ENCODE measurements at places on chromosomes 3 and 15.
A peak's percentile ranks its signal among the peaks of the same experiment; 100 is the strongest.

DNA sequence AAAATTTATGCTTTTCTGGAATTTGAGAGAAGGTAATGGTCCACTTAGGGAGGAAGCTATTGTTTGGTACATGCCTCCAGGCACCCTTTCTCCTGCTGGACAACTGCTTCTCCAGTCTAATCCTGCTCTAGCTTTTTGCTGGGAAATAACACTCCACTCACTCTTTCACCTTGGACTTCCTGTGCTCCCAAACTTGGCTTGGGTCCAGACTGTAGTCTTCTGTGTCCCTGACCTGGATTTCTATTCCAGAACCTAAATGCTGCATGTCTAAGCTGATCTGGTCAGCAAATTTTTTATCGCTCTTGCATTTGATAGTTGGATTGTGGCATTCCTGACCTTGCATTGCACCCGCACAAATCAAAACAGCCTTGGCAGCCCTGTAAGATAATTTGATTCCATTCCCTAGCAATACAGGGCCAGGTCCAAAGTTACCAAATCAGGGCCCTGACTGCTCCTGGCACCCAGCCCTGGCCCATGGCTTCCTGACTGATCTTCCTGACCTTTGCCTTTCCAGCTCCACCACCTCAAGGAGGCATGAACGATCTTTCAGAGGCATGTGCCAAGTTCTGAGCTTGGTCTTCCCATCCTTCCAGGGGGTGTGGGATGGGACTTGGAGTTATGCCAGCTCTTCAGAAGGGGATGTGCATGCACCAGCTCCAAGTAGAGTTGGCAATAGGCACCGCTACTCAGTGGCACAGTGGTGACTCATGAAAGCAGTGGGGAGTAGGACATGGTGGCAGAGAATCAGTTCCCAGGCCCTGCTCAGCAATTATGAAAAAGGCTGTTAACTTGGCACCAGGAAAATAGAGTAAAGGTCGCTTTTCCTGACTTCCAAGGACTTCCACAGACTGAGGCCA is 43.9 kb upstream of the GOLGA8J start:
- DNase-seq, result no peak

DNA sequence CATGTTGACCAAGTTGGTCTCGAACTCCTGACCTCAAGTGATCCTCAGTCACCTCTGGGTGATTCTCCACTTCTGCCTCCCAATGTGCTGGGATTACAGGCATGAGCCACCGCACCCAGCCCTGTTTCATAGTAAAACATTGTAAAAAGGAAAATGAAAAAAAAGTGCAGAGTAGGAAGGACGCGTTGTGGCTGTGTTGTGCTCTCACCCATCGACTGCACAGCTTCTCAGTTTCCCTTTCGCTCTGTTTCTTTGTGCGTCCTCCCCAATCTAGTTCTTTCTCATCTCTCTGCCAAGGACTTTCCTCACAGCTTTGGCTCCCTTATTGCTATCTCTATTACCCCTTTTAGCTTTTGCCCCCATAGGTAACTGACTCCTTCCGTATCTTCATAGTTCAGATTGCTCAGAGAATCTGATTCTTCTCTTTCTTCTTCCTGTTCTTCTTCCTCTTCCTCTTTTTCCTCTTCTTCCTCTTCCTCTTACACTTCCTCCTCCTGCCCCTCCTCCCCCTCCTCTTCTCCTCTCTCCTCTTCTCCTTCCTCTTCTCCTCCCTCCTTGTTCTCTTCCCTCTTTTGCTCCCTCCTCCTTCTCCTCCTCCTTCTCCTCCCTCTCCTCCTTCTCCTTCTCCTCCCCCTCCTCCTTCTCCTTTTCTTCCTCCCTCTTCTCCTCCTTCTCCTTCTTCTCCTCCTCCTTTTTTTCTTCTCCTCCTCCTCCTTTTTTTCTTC is 81.1 kb upstream of the VGLL4 start:
- DNase-seq, result no peak

DNA sequence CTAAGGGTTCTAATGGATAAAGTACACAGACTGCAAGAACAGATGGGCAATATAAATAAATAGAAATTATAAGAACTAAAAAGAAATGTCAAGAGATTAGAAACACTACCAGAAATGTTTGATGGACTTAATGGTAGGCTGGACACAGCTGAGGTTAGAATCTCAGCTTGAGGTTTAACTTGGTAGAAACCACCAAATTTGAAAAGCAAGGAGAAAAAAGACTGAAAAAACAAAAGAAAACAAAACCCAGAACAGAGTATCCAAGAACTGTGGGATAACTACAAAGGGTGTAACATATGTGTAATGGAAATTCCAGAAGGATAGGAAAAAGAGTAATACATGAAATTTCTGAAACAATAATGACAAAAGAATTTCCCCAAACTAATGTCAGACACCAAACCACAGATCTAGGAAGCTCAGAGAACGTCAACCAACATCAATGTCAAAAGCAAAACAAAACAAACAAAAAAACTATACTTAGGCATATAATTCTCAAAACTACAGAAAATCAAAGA is 35.0 kb downstream of the RFX7 start:
- no peak for DNase-seq

GRCh38 chr3:117964814-117965213 is 1069.8 kb downstream of the IGSF11 start:
- no peak for DNase-seq

- no peak for DNase-seq
Measured at GRCh38 chr3:103437883-103438282, 1003.1 kb downstream of the ZPLD1 start.

DNA sequence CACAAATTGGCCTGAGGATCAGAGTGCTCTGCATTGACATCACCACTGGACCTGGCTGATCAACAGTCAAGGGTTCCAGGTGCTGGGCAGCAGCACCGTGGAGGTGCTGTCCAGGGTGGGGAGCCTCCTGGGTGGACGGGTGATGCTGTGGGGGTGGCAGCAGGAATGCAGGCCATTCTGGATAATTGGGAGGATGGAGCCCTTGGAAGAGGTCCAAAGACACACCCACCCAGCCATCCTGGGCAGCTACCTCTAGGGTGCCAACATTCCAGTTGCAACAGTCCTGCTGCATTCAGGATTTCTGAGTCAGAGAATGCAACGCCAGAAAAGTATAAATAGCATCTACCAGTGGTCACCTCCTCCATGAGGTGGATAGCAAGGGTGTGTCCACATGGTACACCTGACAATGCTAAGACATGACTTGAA is 26.8 kb downstream of the STARD5 start:
- DNase-seq, result no peak

DNA sequence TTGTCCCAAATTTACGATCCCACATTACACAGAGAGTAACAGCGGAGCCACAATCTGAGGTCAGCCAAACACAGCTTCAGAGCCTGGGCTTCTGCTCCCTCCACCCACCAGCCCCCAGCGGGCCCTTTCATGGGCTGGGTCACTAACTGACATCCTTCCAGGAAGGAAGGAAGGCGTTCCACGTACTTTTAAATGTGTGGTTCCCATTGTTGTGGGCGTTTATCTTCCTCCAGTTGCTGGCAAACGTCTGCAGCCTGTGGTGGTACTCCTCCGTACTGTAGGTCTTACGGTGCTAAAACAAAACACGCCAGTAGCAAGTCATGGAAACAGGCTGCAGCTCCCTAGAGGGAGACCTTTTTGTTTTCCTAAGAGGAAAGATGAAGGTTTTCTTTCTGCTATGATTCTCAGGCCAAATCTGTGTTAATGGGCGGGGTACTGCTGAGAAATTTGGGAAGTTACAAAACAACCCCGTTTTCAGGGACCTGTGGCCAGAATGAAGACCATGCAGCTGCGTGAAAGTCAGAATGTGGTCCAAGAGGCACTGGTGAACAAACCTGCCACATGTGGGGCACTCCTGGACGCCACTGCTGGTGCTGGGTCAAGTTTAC is 7.6 kb downstream of the CTSH start:
- no peak for DNase-seq

GRCh38 chr3:39372833-39373232 is 10.3 kb upstream of the SLC25A38 start:
- DNase-seq, result no peak

DNA sequence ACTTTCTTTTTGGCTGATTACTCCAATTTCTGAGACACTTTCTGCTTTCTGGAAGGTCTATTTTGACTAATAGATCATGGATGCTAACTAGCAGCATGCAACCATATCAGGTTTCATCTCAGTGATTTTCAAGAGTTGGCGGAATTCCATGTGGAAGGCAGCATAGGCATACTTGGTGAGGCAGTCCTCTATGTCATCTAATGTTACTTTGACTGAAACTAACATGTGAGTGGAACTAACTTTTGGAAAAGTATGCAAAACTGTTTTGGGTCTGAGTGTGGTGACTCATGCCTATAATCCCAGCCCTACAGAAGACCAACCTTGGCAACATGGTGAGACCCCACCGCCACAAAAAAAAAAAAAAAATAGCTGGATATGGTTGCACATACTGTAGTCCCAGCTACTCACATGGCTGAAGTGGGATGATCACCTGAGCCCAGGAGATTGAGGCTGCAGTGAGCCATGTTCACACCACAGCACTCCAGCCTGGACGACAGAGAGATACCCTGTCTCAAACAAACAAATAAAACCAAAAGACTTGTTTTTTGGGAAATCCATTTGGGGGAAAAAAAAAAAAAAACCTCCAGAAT is 1033.7 kb downstream of the ROBO1 start:
- DNase-seq, result peak; percentile 22

DNA sequence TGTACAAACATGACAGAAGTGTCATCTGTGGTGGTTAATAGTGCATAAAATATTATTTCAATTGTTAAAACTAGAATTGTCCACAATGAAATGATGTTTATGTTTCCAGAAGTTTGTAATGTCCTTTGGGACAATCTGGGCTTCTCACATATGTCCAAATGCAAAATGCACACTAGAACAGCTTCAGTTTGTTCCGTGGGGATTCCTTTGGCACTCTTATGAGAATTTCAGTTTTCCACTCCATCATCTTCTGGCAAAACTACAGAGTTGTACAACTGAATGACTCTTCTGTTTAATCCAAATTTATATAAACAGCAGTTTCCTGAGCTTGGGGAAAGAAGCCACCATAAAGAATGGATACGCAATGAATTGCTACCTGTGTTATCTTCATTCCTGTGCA is 2.0 kb upstream of the OR5H6 start:
- DNase-seq, result no peak
